ENCODE measurements at places on chromosomes 4 and X. TPM values are rescaled to one million over a fixed set of nuclear protein-coding genes. Genes with fewer than 3 reads are reported as not detected.

DNA sequence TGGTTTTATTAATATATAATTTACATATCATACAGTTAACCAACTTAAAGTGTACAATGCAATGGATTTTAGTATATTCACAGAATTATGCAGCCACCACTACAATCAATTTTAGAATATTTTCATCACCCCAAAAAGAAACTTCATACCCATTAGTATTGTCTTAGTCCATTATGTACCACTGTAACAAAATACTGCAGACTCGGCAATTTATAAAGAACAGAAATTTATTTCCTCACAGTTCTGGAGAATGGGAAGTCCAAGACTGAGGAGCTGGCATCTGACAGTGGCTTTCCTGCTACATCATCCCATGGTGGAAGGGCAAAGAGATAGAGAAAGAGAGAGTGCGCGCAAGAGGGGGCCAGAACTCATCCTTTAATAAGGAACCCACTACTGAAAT lies 8.9 kb upstream of the ZCCHC13 start:
- DNase-seq, result no peak

- DNase-seq, result no peak
Observed at GRCh38 chrX:131704136-131704695, 160.3 kb downstream of the OR13H1 start.

DNA sequence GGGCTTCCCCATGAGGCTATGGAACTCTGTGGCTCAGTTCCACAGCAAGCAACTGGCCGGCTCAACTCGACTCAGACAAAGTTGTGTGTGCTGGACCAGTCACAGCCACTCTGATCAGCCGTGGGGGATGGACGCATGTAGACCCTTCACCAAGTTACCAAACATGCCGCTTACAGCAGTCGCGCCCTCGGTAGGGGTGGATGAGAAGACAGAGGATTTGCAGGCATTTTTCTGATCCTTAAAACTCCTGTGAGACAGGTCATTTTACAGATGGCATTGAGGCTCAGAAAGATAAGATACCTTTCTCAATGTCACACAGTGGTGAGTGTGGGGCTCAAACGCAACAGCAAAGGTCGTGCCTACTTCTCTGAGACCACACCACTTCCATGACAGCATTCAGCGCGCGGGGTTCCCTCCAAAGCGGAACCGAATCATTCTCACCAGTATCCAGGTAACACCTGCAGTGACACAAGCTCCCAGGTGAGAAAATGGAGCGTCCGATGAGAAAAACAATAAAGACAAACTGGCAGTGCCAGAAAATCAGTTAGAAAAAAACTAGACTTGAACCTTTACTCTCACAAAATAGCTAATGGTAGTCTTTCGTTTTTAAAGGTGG lies 83.6 kb downstream of the RELL1 start:
- DNase-seq, result no peak

Gene USP17L17
- not detected for total RNA-seq

Data from progenitor cell of endocrine pancreas (in vitro differentiated cells).